ENCODE measurements at places on chromosomes 13 and 19.

GRCh38 chr13:52743569-52743968 lies 3.9 kb upstream of the CNMD start:
- no peak for DNase-seq

DNA sequence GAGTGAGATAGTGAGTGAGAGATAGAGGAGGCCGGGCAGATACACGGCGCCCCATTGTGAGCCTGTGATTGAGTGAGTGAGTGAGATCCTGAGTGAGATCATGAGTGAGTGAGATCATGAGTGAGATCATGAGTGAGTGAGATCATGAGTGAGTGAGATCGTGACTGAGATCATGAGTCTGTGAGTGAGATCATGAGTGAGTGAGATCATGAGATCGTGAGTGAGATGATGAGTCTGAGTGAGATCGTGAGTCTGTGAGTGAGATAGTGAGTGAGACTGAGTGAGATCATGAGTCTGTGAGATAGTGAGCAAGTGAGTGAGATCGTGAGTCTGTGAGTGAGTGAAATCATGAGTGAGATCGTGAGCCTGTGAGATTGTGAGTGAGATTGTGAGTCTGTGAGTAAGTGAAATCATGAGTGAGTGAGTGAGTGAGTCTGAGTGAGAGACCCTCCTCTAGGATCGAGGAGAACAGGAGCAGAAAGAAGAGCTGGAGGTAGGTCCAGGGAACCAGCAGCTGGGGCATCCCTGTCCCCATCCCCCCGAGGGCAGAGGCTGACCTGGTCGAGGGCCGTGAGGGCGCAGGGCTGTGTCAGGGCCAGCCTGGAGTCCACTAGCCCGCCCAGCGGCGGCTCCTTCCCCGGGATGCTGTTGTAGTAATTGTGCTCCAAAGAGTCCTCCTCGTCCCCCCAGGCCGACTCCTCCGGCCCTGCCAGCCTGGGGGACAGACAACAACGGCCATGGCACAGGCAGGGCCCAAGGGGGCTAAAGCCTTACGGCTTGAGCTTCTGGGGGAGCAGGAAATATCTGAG lies 25.4 kb upstream of the C2CD4C start:
- no peak for DNase-seq

DNA sequence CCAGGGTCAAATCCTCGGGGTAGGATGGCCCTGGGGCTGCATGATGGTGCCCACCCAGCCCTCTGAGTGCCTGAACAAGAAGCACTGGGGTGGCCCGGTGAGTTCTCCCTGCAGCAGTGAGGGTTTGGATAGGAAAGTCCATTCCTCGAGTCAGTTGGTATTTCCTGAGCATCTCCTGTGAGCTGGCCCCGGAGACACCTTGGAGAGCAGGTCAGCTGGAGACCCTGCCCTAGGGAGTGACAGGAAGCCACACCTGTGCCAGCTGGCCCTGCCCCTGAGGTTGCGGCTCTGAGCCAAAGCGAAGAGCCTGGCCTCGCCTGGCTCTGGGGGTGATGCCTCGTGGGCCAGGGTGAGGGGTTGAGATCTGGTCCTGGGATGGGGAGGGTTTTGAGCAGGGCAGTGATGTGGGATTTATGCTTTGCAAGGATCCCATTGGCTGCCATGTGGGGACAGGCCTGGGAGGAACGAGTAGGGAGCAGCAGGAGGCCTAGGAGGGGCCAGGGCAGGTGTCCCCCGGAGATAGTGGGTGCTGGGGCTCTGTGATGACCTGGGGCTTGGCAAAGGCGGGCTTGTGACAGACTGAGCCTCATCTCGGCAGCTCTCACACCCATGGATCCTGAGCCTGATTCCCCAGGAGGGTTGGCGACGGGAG lies 16.0 kb downstream of the CRTC1 start:
- DNase-seq: no peak

DNA sequence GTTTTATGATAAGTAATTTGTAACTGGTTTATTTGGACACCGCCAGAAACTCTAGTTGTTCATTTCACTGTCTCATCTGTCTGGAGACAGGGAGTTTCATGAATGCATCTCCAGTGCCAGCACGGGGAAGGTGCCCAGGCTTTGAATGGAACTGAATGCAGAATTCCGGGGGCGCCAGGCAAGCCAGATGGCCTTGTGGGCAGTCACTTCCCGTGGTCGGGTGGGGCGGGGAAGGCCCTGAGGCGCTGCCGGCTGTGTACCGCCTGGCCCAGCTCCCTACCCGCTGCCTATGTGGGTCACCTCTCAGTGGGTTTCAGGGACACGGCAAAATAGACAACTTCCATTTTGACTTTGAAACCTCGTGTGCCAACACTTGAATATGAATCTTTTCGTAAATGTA lies 28.8 kb upstream of the MCF2L start:
- no peak for DNase-seq

DNA sequence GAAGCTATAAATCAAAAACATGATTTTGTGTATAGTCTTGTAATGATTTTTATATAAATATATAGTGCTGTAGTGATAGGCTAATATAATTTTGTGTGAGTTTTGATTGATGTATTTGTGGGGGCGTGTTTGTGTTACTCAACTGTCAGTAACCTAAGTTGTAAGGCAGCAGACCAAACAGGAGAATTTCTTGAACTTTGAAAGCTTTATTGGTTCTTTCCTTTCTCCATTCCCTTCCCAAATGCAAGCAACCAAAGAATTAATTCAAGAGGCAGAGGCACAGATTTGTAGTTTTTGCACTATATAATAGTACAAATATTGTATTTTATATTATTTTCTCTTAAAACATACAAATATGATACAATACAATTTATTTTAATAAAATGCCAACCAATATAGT lies 109.6 kb downstream of the FLT1 start:
- no peak for DNase-seq

GRCh38 chr13:64234255-64234654 lies 2818.6 kb upstream of the PCDH20 start:
- DNase-seq: no peak

DNA sequence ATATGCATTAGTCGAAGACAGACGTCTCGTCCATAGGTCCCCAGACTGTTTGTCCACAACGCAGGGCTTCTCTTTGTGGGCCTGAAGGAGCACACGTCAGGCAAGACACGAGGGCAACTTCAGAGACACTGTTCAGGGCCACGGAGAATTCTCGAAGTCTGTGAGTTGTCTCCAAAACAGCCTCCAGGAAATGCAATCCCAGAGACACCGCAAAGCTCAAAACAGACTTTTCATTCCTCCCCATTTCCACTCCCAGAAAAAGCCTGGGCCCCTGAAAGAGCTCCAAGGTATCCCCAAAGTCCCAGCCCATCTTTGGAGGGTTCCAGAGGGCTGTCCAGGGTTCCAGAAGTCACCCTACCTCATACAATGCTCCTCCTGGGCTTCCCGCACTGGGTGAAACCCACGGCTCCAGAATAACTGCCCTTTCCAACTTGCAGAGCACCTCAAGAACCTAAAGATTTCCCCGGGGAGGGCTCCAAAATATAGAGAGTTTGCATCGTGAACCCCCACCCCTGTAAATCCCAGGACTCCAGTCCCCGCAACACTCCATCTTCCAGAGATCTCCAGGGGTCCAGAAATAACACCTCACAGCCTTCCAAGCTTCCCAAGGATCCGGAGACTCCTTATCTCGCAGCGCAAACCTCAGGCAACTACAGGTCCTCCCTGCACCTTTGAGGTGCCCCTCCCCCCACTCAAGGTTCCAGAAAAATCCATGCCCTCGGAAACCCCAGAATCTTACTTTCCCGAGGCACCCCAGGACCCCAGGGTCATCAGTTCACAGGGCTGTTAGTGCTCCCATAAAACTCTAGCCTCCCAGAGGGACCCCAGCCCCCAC lies 687 bp upstream of the FTL start:
- no peak for DNase-seq

DNA sequence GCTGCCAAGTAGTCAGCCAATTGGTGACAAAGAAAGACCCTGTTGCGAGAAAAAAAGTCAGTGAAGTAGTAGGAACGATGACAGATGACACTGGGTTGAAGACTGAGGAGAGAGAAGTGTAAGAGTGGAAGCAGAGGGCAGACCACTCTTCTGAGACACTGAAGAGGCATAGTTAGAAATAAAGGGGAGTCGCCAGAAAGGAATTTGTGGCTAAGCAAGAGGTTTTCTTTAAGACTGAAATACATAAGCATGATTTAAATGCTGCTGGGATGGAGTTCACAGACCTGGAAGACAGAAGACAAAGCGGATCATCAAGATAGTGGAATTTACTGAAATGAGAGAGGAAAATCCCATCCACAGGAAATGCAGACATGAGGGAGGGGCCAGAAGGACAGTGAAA lies 56.2 kb upstream of the USPL1 start:
- no peak for DNase-seq

GRCh38 chr13:66343224-66343828 lies 886.8 kb downstream of the PCDH9 start:
- no peak for DNase-seq
